ENCODE measurements at places on chromosomes 5 and 9.

DNA sequence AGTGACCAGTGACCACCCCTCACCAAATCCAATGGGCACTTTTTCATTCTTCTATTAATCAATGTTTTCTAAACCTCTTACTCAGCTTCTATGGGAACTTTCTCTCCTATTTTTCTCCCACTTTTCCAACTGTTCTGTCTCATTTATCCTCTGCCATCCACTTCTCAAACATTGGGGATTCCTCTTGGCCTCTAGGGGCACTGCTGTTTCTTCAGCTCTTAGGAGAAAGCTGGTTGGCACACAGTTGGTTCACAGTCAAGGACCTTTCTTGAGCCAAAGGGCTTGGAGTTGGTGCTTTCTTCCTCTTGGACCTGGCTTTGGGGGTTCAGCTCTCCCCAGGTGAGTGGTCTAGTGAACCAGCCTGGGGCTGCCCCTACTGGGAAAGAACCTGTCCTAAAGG, 112.2 kb upstream of the LHFPL2 start:
- no peak for DNase-seq

- no peak for DNase-seq
Observed at GRCh38 chr5:129246088-129246487, 151.5 kb downstream of the ISOC1 start.

DNA sequence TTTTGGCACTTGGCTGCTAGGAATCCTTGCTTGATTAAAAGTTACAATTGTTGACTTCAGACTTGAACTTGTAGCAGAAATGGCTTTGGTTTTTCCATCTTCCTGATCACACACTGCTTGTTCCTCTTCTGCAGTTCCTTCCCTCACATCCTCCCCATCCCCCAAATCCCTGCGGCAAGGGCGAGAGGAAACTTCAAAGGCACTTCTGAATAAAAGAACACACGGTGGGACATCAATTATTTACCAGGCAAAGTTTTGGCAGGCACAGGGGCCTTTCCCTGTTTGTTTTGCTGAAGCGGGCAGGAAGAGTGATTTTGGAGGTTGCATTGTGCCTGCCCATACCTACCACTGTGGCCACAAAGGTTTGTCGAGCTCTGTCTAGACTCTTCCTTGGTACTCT, 260.9 kb downstream of the KIF4B start:
- no peak for DNase-seq

- no peak for DNase-seq
Observed at GRCh38 chr9:73223594-73223993, 71.9 kb downstream of the ANXA1 start.

DNA sequence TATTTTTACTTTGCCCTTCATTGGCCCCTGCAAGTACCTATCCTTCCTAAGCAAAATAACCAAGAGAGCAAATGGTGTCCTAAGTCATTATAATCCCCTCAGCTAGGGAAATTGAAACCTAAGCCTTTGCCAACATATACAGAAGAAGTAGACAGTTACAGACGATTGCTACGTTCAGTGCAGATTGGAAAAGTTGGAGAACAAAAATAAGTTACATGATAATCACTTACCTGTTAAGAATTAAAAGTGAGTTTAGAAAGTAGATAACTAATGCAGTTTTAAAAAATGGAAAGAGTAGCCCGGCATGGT, 244.8 kb downstream of the MPDZ start:
- no peak for DNase-seq

- no peak for DNase-seq
Observed at GRCh38 chr9:27659571-27659970, 86.3 kb upstream of the C9orf72 start.

GRCh38 chr9:89137542-89138462, 40.8 kb downstream of the SHC3 start:
- DNase-seq: peak; percentile 15

DNA sequence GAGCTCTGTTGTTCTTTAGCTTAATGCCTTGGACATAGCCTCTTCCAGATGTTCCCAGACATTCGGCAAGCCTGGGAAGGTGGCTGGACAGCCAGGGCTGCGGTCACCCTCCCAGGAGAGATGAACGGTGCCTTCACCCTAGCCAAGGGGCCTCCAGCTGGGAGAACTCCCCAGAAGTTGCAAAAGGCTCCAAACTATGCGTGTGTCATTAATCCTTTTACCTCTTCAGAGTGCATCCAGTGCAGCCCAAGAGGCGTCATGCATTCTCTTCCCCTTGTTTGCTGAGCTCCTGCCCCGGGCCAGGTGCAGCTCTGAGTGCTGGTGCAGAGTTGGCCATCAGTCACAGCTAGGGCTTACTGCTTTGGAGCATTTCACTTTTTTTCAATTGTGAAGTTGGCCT, 22.8 kb downstream of the HMCN2 start:
- DNase-seq: no peak

- DNase-seq: no peak
Observed at GRCh38 chr5:180111273-180112002, 39.9 kb upstream of the RNF130 start.

GRCh38 chr9:73093740-73094379, 57.8 kb upstream of the ANXA1 start:
- DNase-seq: no peak

DNA sequence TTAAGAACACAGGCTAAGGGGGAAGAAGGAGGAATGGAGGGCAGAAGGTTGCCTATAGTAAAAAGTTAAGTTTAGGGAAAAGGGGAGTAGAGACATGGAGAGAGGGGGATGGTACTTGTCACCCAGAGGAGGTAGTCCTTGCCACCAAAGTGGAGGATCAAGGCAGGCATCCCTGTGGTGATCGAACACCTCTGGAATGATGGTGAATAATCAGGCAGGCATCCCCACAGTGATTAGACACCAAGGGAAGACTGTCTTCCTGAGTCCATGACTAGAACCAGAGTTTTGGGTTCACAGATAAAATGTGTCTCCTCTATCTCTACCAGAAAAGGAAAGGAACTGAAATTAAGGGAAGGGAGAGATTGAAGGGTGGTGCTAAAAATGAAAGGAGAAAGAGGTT, 19.2 kb upstream of the HMGCS1 start:
- no peak for DNase-seq

DNA sequence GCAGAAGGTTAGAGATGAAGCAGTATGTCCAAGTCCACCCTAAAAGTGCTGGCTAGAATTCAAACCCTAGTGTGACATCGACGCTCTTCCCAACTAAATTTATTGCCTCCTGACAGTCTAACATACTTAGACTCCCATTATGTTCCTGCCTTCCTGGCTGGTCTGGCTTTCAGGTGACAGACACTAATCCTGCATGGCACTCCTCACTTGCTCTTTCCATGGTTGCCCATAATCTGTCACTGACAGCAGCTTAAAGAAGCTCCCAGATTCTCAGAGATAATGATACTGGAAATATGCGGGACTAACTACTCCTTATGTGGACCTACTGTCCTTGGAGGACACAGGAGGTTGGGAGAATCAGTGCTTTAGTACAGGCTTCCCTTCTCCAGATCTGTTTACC, 41.7 kb upstream of the HTR1A start:
- no peak for DNase-seq

DNA sequence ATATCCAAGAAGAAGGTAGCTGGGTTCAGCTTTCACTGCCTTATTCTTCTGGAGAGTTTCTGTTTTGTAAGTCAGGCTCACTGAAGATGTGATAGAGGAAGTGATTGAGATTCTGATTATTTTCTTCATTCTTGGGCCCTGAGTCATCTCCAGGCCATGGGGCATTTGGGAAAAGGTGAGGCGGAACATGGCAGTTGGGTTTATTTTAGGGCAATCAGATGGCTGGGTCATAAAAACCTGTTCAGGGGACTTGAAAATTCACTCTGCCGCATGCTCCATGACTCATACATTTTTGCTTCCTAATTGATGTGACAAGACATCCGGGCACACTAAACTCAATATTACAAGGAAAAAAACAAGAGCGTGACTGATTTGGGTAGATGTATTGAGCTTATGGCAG, 265.7 kb upstream of the KLF4 start:
- peak; percentile 45 for DNase-seq

- DNase-seq: no peak
Observed at GRCh38 chr9:126149661-126150060, 177.0 kb upstream of the MVB12B start.

- no peak for DNase-seq
Observed at GRCh38 chr5:139925650-139926640, 117.2 kb downstream of the NRG2 start.

DNA sequence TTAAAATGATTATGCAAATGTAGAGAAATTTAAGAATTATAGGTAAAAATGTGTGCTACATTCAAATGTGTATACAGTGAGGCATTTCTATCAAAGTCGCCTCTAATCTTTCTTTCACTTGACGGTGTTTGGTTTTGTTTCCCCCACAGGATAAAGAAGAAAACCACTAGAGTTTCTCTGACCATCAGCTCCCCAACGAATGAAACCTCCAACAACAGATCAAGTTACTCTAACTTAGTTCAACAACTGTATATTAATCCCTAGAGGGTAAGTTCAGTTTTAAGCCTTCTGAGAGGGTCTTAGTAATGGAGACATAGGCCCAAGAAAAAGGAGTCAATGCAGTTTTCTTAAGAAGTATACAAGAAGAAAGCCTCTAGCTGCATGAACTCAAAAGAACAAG, 11.5 kb upstream of the MYOT start:
- DNase-seq: no peak

DNA sequence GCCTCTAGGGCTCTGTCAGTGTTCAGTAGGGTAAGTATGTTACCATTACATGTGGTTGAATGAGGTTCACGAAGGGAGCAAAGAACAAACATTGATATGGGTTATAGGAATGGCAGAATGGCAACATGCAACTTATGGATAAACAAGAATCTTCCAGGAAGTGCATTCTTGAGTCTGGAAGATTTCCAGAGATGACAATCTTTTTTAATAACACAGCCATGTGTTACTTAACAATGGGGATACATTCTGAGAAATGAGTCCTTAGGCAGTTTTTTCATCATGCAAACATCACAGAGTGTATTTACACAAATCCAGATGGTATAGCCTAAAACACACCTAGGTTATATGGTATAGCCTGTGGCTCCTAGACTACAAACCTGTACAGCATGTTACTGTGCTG, 9.1 kb upstream of the SLC28A3 start:
- no peak for DNase-seq

- DNase-seq: no peak
Observed at GRCh38 chr9:109074236-109074889, 45.4 kb downstream of the TMEM245 start.

DNA sequence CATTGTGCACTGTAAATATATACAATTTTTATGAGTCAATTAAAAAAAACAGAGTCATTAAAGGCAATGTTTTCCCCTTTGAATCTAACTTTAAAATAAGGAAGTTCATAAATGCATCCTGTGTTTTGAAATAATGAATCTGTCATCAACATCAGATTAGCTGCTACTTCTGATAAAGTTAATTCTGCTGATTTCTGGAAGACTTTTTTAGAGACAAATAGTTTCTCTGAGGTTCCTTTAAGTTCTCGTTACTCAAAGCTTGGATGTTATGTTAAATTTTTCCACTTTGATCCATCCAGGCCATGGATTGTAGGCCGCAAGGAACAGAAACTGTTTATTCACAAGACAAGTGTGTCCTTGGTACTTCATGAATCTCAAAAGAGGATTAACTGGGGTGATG, 115.5 kb downstream of the CARTPT start:
- no peak for DNase-seq

- DNase-seq: no peak
Observed at GRCh38 chr9:2169035-2169434, 153.9 kb downstream of the SMARCA2 start.

Measured in prostate gland (tissue), 2 donors.